ENCODE measurements at places on chromosomes 6 and 20.

DNA sequence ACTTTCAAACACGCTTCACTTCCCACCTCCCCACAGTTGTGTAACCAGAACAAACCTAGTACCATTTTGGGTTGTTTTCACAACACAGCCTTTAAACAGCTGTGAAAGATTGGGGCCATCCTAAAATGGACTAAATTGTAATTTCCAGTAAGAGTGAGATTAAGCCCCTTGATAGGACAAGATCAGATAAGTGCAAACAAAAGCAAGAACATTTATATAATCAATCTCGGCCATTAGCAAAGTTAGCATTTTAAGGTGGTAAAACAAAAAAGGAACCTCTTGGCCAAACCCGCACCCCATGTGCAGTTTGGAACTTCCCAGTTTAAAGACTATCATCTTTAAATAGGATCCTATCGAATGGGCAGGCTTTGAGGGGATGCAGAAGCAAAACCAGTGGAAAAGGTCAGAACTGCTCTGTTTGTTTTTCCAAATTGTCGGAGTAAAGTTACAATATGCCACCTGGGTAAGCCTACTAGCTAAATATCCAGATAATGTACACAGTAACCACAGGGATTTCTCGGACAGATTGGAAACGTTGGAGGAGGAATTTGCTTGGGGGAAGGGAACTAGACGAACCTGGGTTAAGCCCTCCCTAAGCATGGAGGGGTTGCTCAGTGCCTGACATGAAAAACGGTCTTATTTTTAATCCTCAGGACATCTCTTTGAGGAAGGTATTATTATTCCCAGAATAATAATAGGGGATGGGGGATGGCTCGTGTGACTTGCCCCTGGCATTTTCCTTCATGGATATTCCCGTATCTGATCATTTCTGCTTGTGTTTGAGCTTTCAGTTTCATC lies 159.8 kb upstream of the SALL4 start:
- DNase-seq: no peak

GRCh38 chr6:165746331-165746730 lies 83.3 kb upstream of the PDE10A start:
- DNase-seq: no peak

GRCh38 chr6:52502306-52503029 lies 74.4 kb downstream of the TRAM2 start:
- no peak for DNase-seq

- no peak for DNase-seq
Measured at GRCh38 chr6:157693867-157694266, 129.2 kb upstream of the SNX9 start.

GRCh38 chr6:151425561-151425960 lies 26.4 kb downstream of the RMND1 start:
- no peak for DNase-seq

DNA sequence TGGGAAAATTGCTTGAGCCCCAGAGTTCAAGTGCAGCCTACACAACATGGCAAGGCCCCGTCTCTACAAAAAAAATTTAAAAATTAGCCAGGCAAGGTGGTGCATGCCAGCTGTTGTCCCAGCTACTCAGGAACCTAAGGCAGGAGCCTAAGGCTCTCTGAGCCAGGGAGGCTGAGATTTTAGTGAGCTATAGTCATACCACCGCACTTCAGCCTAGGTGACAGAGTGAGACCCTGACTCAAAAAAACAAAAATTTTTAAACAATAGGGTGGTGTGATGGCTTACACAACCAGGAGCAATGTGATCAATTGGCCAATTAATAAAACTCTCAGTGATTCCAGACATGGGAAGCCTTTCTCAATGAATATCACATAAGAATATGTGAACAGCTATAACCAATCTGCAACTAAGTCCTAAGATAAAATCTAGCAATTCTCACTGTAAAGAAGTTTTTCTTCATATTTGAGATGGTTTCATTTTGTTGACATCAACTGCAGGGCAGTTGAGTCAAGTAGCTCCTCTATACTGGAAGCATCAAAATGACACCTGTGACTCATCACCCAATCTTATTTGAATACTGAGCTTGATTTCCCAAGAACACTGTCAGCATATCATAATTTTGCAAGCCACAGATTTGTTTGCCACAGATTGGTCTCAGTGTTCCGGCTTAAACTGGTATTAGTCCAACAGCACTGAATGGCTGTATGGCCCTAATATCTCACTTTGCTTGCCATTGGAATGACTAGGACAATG lies 169.0 kb upstream of the GJE1 start:
- no peak for DNase-seq
